Spinal cord (tissue), 10 donors: ENCODE measurements at places on chromosomes 7 and 10. TPM values are rescaled to one million over a fixed set of nuclear protein-coding genes. Genes with fewer than 3 reads are reported as not detected.

GRCh38 chr10:61973169-61973568, 71.7 kb downstream of the ARID5B start:
- no peaks in the 10 kb centered on the region for H3K27me3 ChIP-seq
- DNase-seq = no peak
- H3K4me1 ChIP-seq = no peaks in the 10 kb centered on the region
- no peak overlapping the region for H3K27ac ChIP-seq
- H3K36me3 ChIP-seq = no peaks in the 10 kb centered on the region

DNA sequence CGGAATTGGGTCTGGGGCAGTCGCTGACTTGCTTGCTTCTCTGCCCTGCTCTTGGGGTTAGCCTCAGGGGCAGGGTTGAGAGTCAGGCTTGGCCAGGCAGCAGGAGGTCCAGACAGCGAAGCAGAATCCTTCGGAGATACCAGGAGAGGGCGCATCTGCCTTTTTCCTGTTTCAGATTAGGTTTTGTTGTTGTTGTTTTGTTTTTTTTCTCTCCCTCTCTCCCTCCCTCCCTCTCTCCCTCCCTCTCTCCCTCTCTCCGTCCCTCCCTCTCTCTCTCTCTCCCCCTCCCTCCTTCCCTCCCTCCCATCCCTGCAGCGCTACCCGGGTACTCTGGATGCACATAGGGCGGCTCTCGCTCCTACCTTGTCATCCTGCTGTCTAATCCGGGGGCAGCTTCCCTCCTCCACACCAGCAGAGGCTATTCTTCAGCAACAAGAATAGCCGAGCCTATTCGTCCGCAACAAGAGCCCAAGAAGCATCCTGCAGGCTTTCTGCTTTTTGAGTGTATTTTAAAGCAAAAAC, 758 bp upstream of the OPTN start:
- peak overlapping the region; percentile 81 for H3K27ac ChIP-seq
- DNase-seq = peak; percentile 43
- H3K27me3 ChIP-seq = no peaks in the 10 kb centered on the region
- H3K4me1 ChIP-seq = peaks cover 26% of the 10 kb centered on the region

DNA sequence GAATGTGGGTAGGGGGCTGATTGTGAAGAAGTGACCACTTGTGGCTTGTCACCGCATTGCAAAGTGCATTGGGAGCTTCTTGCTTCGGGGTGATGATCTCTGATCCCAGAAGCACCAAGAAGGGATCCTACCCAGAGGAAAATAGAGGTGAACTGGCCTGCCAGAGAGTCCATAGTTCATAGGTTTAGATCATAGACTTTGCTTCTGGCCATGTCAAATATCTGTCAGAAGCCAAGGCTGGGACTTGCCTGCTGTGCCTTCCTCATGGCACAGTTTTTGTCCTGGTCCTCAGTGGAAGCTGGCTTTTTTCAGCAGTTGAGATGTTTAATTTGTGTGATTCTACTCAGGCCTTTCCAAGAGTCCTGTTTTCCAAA, 1.1 kb downstream of the ZSWIM8 start:
- H3K4me1 ChIP-seq = peaks cover 27% of the 10 kb centered on the region
- H3K36me3 ChIP-seq = peaks cover 33% of the 10 kb centered on the region
- H3K4me3 ChIP-seq = peak overlapping the region; percentile 85
- no peak for DNase-seq
- H3K27me3 ChIP-seq = no peaks in the 10 kb centered on the region

PRDX3 gene
- total RNA-seq = 144 TPM

DNA sequence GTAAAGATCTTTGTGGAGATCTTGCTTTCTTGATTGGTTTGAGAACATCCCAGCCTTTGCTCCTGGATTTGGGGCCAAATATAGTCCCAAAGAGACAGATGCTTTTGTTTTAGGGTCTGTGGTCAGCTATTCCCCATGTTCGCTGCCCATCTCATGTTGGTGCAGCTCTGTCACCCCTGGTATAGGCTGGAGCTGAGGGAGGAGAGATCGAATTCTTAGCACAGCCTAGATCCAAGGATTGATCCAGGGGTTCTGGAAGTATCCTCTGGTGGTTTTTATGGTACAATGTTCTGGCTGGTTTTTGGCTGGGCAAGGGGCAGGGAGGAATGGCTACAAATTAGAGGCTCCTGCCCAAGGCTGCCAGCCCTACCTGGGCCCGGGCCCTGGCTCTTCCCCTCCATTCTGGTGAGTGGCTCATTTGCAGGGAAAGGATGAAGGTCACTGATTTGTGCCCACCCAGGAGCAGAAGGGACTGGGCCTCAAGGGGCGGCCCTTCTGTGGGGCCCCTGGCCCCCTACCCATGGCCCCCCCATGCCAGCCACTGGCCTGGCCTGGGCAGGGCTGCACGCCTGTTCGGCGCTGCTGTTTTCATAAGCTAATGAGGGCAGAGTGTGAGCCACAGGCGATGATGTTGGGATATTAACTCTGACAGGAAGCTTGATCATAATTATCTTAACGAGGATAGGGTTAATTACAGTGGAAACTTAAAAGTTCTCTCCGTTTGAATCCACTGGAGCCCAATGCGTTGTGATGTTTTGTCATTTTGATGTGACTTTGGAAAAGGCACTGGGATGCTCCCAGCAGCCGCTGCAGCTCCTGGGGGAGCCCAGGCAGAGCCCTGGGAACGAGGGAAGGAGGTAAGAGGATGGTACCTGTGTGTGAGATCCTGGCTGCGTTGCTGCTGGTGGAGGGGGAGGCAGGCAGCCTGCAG, 600.6 kb downstream of the LRMDA start:
- peaks cover 31% of the 10 kb centered on the region for H3K4me1 ChIP-seq
- no peak for DNase-seq
- H3K27me3 ChIP-seq = peaks cover 15% of the 10 kb centered on the region
- H3K36me3 ChIP-seq = no peaks in the 10 kb centered on the region
- H3K27ac ChIP-seq = no peak overlapping the region

DNA sequence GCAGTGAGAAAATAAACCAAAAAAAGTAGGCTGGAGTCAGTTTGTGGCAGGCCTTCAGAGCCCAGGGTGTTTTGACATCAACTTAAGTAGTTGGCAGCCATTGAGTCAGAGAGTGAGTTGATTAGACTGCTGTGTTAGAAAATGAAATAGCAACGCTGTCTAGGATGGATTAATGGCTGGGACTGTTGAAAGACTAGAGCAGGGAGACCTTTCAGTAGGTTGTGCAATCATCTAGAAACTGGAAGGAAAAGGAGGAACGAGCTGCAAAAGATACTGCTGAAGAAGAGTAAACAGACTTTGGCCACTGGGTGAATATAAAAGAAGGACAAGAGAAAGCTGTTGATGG, 28.6 kb upstream of the TRIL start:
- no peak for DNase-seq
- H3K27ac ChIP-seq = no peak overlapping the region
- no peaks in the 10 kb centered on the region for H3K27me3 ChIP-seq
- peaks cover 17% of the 10 kb centered on the region for H3K4me1 ChIP-seq
- no peak overlapping the region for H3K4me3 ChIP-seq
- no peaks in the 10 kb centered on the region for H3K36me3 ChIP-seq

- H3K27ac ChIP-seq = peak overlapping the region; percentile 33
- H3K36me3 ChIP-seq = no peaks in the 10 kb centered on the region
- peak; percentile 70 for DNase-seq
- H3K4me1 ChIP-seq = peaks cover 9% of the 10 kb centered on the region
- peak overlapping the region; percentile 67 for H3K4me3 ChIP-seq
Observed at GRCh38 chr7:90119178-90119971, 34.9 kb upstream of the STEAP1 start.

DNA sequence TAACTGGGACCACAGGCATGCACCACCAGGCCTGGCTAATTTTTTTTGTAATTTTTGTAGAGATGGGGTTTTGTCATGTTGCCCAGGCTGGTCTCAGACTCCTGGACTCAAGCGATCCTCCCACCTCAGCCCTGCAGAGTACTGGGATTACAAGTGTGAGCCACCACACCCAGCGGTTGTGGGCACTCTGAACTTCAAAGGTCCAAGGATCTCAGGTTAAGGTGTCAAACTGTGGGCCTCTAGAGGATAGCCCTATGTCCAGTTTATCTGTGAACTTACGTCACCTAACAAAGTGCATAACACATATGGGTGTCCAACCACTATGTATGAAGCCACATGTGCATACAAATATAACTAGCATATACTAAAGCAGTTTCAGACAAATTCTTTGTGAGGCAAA, 3.2 kb upstream of the IL2RA start:
- no peaks in the 10 kb centered on the region for H3K4me1 ChIP-seq
- H3K36me3 ChIP-seq = no peaks in the 10 kb centered on the region
- no peaks in the 10 kb centered on the region for H3K27me3 ChIP-seq
- DNase-seq = no peak
